ENCODE measurements at places on chromosomes 2 and 18. TPM values are rescaled to one million over a fixed set of nuclear protein-coding genes. Genes with fewer than 3 reads are reported as not detected.

The BCL11A gene
- 22.2 TPM for total RNA-seq

The C2orf15 gene
- total RNA-seq: not detected

GRCh38 chr2:20539133-20539719 lies 92.4 kb downstream of the RHOB start:
- peak overlapping the region; percentile 68 for H3K27ac ChIP-seq
- peaks cover 12% of the 10 kb centered on the region for H3K4me1 ChIP-seq
- no peak overlapping the region for H3K4me3 ChIP-seq
- no peaks in the 10 kb centered on the region for H3K27me3 ChIP-seq
- H3K36me3 ChIP-seq: no peaks in the 10 kb centered on the region

DNA sequence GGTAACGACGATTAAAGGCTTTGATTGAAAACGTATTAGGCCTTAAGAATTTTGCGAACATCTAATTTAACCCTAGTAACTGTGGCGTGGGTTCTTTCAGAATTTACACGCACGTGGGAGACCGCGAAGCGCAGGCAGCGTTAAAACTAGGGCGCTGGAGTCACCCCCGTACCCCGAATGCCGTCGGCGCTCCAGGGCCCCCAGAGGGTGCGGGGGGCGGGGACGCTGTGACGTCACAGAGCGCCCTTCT lies 673 bp upstream of the SMCHD1 start:
- no peaks in the 10 kb centered on the region for H3K4me1 ChIP-seq
- DNase-seq: no peak
- H3K4me3 ChIP-seq: peak overlapping the region; percentile 98
- no peaks in the 10 kb centered on the region for H3K27me3 ChIP-seq

- no peaks in the 10 kb centered on the region for H3K36me3 ChIP-seq
- no peak overlapping the region for H3K27ac ChIP-seq
- no peaks in the 10 kb centered on the region for H3K27me3 ChIP-seq
- no peak overlapping the region for H3K4me3 ChIP-seq
- no peaks in the 10 kb centered on the region for H3K4me1 ChIP-seq
These were observed 68.7 kb downstream of the DIS3L2 start for GRCh38 chr2:232030229-232030628.

The CRYGD gene
- not detected for total RNA-seq

GRCh38 chr2:119641562-119642258 lies 37.3 kb upstream of the TMEM177 start:
- no peak overlapping the region for H3K4me3 ChIP-seq
- H3K36me3 ChIP-seq: no peaks in the 10 kb centered on the region
- no peaks in the 10 kb centered on the region for H3K4me1 ChIP-seq
- peak; percentile 61 for DNase-seq
- no peak overlapping the region for H3K27ac ChIP-seq

DNA sequence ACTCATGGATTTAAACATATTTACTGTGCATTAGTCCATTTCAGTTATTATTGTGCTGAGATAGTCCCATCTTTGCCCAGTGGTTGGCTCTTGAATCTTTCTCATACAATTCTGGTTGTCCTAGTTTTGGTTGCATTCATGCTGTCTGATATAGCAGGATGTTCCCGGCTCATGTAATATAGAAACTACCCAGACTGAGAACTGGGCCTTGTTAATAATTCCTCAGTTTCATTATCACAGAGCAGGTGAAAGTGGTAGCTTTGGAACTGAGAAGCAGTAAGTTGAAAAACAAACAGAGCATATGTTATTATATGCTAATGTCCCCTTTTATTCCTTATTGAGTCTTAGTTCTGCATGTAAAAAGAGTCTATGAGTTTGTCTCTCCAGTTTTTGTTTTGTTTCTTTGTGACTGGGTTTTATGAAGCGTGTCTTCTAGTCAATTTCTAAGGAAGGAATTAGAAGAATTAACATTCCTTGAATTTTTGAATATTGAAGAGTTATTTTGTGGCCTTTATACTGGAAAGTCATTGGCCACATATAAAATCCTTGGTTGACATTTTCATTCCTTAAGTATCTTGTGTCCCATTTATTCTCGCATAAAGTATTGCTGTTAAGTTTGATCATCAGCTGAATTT lies 43.3 kb downstream of the EIF5B start:
- H3K36me3 ChIP-seq: no peaks in the 10 kb centered on the region
- DNase-seq: no peak
- H3K27me3 ChIP-seq: no peaks in the 10 kb centered on the region
- no peak overlapping the region for H3K27ac ChIP-seq

GRCh38 chr2:121558329-121558728 lies 27.6 kb downstream of the RNU4ATAC start:
- no peak overlapping the region for H3K4me3 ChIP-seq
- no peaks in the 10 kb centered on the region for H3K4me1 ChIP-seq
- no peak for DNase-seq
- no peaks in the 10 kb centered on the region for H3K36me3 ChIP-seq
- H3K27ac ChIP-seq: no peak overlapping the region

DNA sequence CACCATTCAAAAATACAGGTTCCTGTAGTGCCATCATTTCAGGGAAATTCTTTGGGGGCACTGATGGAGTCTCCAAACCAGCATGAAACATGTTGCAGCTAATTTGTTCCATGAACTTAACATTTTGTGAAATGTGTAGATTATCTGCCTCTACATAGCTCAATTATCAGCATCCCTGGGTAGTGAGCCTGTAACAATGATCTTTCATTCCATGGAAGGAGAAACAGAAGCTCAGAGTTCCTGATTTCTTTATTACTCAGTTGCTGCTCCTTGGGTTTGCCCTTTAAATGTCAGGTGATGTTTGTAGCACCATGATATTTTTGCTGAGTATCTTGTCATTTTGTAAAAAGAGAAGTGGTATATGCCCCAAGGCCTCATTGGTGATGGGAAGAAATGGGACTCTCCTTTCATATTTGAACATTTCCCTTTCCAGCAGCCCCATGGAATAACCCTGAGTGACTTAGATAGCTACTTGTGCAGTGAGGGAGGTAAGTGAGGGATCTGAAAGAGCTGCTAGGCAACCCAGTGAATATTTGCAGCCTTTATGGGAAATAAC lies 146.9 kb downstream of the CERS6 start:
- no peaks in the 10 kb centered on the region for H3K4me1 ChIP-seq
- DNase-seq: no peak
- no peak overlapping the region for H3K27ac ChIP-seq
- H3K36me3 ChIP-seq: no peaks in the 10 kb centered on the region

GRCh38 chr2:71640489-71640888 lies 187.1 kb downstream of the DYSF start:
- no peak for DNase-seq
- no peak overlapping the region for H3K27ac ChIP-seq
- no peaks in the 10 kb centered on the region for H3K27me3 ChIP-seq
- no peak overlapping the region for H3K4me3 ChIP-seq

GRCh38 chr2:64344999-64345576 lies 108.9 kb upstream of the LGALSL start:
- no peak overlapping the region for H3K4me3 ChIP-seq
- H3K27ac ChIP-seq: no peak overlapping the region
- H3K27me3 ChIP-seq: no peaks in the 10 kb centered on the region
- no peaks in the 10 kb centered on the region for H3K4me1 ChIP-seq

DNA sequence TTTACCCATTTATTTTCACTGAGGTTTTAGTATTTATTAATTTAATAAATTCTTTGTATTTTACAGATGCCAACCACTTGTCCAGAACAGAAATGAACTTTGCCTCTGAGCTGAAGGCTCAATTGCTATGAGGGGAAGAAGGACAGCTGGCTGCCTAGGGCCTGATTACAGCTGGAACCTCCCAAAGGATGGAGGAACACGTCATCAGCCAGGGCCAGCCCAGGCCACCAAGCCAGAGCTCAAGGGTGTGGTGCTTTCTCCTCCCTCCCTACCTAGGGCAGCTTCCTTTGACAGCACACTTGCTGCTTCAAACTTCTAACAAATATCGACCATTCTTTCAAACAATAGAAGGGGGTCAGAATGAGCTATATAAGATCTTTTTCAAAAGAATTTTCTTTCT lies 19.7 kb upstream of the RIOK3 start:
- no peak overlapping the region for H3K4me3 ChIP-seq
- DNase-seq: no peak
- no peak overlapping the region for H3K27ac ChIP-seq
- no peaks in the 10 kb centered on the region for H3K4me1 ChIP-seq

Measured in prostate gland (tissue), 2 donors.